ENCODE measurements at places on chromosomes 2 and 18. TPM values are rescaled to one million over a fixed set of nuclear protein-coding genes. Genes with fewer than 3 reads are reported as not detected.

Gene POTEI
- 0.17 TPM for total RNA-seq

Gene SOWAHC
- 13.2 TPM for total RNA-seq

GRCh38 chr2:14634182-14634488, 1.6 kb downstream of the LRATD1 start:
- no peak for DNase-seq

GRCh38 chr18:49630246-49630699, 68.4 kb downstream of the LIPG start:
- peak; percentile 31 for DNase-seq

DNA sequence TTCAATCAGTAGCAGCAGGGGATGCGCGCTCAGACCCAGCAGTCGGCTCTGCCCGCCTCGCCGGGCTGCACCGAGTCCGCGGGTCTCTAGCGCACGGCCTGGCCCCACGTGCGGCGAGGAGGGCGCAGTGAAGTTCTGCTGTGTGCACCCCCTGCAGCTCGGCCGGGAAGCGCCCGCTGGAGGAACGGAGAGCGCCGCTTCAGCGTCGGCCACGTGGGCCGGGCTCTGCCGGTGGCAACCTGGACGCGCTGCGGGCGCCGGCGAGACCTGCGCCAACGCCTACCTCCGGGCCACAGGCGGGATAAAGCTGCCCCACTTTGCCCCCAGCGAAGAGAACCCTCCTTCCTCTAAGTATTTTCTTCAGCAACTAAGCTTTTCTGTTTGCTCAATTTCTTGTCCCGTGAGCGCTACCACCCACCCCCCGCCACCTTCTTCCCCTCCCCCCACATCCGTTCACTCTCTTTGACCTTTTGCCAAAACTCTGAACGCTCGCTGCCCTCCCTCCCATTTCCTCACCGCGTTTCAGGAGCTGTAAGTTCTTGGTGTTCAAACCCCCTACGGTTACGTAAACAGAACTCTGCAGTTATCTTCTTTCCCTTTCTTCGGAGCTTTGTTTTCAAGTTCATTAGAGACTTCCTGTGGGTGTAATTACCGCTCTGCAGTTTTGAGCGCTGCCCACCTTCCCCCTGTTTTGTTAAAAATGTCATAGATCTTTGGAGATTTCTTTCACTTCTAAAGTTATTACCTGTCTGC, 42.6 kb upstream of the EDAR start:
- peak; percentile 27 for DNase-seq

- peak; percentile 86 for DNase-seq
These were observed 13.8 kb downstream of the HS1BP3 start for GRCh38 chr2:20637147-20637546.

DNA sequence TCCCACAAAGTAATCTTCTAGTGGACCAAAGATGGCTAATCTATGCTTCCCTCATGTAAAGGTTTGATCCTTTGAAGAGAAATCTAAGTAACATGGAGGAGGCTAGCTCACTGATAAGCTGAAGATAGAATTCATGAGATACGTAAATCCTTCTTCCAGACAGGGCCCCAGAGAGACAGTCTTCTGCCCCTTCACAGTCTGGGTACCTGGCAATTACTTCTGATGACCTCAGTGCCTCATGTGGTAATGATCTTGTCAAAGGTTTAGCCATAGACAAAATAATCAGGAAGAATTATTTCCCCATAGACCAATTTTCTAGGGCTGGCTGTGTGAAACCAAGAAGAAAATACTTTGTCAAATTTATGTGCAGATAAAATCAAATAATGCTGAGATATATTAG, 495.8 kb downstream of the METTL4 start:
- no peak for DNase-seq
